Effector CD4-positive, alpha-beta T cell (primary cell): ENCODE measurements at places on chromosomes 4 and X.

- DNase-seq: no peak
Observed at GRCh38 chrX:102840871-102841705, 96.0 kb upstream of the RAB40AL start.

DNA sequence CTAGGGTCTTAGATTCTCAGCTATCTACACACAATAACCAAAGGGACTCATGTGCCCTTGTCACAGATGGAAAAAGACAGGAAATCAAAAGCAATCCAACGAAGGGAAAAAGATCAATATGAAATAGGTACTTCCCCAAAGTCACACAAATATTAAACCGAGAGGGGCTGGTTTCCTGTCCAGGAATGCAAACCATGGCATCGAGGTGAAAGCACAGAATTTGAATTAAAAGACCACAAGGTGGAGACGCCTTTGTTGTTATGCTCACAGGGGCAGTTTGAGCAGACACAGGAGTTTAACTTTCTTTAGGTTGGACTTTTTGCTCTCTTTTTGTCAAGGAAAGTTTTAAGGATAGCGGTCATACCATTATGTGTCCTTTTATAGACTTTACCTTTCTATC, 14.3 kb downstream of the H2BW1 start:
- DNase-seq: no peak

GRCh38 chrX:119055687-119056086, 17.1 kb upstream of the CT47C1 start:
- no peak for DNase-seq

GRCh38 chrX:148500423-148501385, at the start of gene AFF2:
AFF2 (plus strand) TSS chrX:148500617; CDS start chrX:148501098, 481 bp downstream.
- peak; percentile 17 for DNase-seq

GRCh38 chr4:126799971-126800574, 832.7 kb upstream of the INTU start:
- no peak for DNase-seq

- no peak for DNase-seq
Observed at GRCh38 chr4:63214076-63214475, 1195.2 kb downstream of the TECRL start.

GRCh38 chrX:39955625-39956024, 142.1 kb downstream of the BCOR start:
- DNase-seq: no peak

- DNase-seq: no peak
Observed at GRCh38 chr4:40066651-40067050, 10.0 kb downstream of the N4BP2 start.

DNA sequence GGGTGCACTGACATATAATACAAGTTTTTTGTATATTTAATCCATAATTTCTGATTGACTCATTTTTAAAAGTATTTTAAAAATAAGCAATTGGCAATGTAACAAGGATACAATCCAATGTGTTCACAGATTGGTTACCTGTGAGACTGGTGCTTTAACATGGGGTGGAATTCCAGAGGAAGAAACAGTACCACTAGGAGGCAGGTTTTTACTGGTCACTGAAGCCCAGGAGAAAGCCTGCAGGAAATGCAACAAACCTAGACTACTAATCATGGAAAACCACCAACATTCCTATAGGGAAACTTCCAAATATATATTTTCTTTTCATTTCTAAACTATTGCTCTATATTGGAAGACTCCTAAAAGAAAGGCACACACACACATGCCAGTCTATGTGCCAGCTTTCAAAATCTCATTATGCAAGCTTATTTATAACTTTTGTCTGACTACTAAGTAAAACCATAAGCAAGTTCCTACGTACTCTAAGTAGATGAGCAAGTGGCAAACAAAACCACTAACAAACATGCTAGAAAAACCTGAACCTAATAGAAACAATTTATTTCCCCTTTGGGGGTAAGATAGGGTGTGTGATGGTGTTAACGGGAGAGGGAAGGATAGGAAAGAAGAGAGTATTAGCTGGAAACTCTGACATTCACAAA, 19.2 kb downstream of the G3BP2 start:
- DNase-seq: no peak

- no peak for DNase-seq
Observed at GRCh38 chrX:110358548-110358947, at the start of gene RTL9. RTL9 (plus strand) TSS chrX:110358848; CDS start chrX:110450618, 91,770 bp downstream.

DNA sequence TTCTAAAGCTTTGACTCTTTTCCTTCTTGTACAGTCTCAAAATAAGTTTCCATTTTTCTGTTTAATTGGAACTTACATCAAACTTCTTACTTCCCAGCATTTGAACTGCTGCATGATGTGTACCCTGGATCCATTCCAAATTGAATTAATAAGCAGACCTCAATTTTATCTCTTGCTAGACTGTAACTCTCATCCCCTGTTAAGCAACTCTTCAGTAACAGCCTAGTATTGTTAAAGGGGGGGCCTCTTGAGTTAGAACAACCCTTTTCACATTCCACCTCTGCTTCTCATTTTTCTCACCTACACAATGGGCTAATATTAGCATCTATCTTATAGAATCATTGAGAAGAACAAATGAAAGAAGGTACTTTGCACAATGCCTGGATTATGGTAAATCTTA, 169.4 kb downstream of the IL1RAPL1 start:
- DNase-seq: no peak

- no peak for DNase-seq
Observed at GRCh38 chr4:37769391-37769989, 57.0 kb upstream of the PGM2 start.
